ENCODE measurements at places on chromosomes 7 and 10.

GRCh38 chr7:33215992-33216391 is 86.6 kb downstream of the BBS9 start:
- DNase-seq: no peak

DNA sequence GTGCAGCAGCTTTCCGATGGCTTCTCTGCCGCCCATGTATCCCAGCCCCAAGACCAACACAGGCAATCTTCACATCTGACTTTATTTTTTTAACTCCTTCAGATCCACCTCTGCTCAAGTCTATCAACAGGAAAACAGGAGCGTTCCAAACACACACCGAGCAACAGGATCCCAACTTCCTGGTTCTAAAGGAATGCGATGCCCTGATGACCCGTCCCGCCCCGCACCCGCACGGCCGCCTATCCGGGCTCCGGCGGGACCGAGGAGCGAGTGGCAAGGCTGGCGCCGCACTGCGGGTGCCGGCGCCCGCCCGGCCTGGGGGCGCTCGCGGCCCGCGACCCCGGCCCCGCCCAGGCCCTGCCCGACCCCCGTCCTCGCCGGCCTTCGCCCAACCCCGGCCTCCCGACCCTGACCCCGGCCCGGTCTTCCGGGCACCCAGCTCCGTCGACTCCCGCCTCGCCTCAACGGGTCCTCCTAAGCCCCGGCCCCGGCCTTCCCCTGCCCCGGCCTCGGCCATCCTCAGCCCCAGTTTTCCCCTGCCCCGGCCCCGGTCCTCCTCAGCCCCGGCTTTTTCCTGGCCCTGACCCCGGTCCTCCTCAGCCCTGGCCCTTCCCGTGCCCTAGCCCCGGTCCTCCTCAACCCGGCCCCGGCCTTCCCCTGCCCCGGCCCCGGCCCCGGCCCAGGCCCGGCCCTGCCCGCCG is 730 bp downstream of the LARP4B start:
- no peak for DNase-seq

- no peak for DNase-seq
Measured at GRCh38 chr7:48621076-48621475, 303.3 kb upstream of the CDC14C start.

GRCh38 chr7:101172854-101173751 is 7.0 kb downstream of the NAT16 start:
- no peak for DNase-seq

DNA sequence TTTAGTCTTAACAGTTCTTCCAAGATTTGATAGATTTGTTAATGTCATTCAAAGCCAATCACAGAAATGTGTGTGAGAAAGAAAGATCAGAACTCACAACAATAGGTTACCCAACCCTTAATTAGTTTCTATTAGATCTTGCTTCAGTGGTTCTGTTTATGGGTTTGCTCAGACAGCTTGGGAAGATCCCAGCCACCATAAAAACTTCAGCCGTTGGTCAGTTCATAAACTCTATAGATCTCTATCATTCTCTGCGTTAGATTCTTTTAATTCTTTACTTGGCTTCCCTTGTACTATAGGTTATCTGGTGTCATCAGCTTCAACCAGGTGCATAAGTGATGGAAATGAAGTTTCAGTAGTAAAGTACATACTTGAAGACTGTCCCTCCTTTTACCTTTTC is 54.4 kb downstream of the ZNF277 start:
- no peak for DNase-seq

DNA sequence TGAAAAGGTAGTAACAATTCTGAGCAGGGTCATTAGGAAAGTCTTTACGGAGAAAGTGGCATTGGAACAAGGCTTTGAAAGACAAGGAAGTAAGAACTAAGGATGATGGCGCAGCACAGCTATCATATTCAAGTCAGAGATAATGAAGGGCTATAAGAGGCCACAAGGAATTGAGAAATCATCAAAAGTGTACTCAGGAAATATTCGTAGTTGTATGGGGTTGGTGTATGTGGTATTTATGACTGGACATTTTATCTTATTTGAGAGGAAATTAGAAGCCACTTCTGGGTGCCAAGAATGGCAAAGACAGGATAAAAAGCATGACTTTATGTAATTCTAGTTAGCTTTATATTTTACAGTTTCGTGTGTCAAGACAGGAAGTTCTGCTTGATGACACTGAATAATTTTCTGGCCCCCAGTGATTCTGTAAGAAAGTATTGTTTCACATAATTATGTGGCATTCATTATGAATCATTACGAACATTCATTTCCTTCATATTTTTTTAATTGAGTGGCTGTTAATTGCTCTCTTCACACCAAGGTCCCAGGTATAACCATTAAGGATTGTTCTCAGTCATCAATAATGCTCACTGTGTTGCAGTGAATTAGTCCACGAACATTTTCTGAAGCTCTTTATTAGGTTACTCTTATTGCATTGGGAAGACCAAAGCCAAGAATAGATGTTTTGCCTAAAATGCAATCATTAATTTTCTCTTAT is 244.3 kb downstream of the PHF14 start:
- DNase-seq: no peak

DNA sequence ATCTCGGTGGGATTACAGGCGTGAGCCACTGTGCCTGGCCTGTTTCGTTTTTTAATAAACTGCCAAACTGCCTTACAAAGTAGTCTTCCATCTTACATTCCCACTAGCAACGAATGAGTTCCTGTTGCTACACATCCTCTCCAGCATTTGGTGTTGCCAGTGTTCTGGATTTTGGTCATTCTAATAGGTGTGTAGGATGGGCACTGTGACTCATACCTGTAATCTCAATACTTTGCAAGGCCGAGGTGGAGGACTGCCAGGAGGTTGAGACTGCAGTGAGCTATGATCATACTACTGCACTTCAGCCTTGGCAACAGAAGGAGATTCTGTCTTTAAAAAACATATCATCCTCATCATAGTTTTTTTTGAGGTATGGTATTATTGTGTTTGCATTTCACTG is 21.4 kb upstream of the RSBN1L start:
- no peak for DNase-seq

Data from NT2/D1 (cell line).